ENCODE measurements at places on chromosomes 6 and 20.

GRCh38 chr20:48841875-48842529, 14.2 kb upstream of the PREX1 start:
- DNase-seq, result peak; percentile 97

GRCh38 chr6:79808921-79809320, 138.4 kb downstream of the ELOVL4 start:
- no peak for DNase-seq

- DNase-seq, result no peak
Observed at GRCh38 chr6:157273756-157274470, 49.4 kb downstream of the TMEM242 start.

- DNase-seq, result no peak
Observed at GRCh38 chr6:83589076-83589475, 76.7 kb downstream of the PRSS35 start.

DNA sequence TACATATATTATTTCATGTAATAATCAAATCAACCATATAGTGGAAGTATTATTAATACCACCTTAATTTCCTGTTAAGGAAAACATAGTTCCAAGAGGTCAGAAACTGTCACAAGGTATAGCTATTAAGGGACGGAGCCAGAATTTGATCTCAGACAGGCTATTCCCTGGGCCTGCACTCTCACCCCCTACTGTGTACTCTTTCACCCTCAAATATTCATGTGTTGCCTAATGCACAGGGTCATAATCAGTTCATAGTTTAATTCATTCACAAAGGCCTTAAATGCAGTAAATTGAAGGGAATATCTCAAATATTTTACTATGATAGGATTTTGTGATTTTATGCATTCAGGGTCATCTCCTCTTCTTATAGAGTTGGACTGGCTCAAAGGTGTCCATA, 67.2 kb upstream of the IFNGR1 start:
- DNase-seq, result no peak

- no peak for DNase-seq
Observed at GRCh38 chr20:40915756-40916155, 112.9 kb upstream of the TOP1 start.

DNA sequence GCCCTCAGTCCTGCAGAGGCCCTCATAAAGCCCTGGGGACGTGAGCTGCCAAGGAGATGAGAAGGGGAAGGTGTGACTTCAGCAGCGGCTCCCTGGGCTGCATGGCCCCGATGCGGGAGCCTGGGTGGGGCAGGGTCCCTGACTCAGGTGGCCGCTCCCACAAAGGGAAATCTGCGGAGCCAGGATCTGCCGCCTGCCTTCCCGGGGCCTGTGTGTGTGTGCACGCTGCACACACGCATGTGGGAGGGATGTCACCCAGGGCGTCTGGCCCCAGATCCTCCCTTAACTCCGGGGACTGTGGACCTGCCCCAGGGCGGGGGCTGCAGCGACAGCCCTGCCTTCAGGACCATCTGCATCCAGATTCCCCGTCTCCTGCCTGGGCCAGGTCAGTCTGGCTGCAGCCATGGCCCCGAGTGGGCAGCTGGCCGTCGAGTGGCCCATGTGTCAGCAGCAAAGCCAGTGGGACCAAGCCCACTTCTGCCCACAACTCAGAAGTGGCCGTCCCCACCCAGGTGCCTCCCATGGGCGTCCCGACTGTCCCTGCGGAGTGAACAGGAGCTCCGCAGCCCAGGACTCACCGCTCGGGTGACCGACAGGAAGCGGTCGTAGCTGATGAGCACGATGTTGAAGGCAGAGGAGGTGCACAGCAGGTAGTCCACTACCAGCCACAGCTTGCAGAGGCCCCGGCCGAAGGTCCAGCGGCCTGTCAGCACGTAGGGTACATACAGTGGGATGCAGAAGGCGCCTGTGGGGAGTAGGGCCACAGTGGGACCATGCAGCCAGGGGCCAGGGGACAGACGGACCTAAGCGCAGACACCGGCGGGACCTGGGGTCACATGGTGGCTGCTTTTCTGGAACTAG, 1.9 kb downstream of the HRH3 start:
- DNase-seq, result no peak

- no peak for DNase-seq
Observed at GRCh38 chr6:163432300-163432699, 17.8 kb downstream of the QKI start.

GRCh38 chr6:44967481-44967880, 360.6 kb upstream of the RUNX2 start:
- no peak for DNase-seq

GRCh38 chr6:81734500-81735150, 17.9 kb downstream of the TENT5A start:
- DNase-seq, result no peak

- no peak for DNase-seq
Observed at GRCh38 chr20:43102394-43102793, 87.3 kb downstream of the PTPRT start.

- no peak for DNase-seq
Observed at GRCh38 chr6:156513504-156513903, 263.7 kb upstream of the ARID1B start.

- DNase-seq, result no peak
Observed at GRCh38 chr20:13718171-13718570, 66.5 kb downstream of the ESF1 start.

- DNase-seq, result no peak
Observed at GRCh38 chr6:144215402-144215931, 65.2 kb downstream of the STX11 start.

DNA sequence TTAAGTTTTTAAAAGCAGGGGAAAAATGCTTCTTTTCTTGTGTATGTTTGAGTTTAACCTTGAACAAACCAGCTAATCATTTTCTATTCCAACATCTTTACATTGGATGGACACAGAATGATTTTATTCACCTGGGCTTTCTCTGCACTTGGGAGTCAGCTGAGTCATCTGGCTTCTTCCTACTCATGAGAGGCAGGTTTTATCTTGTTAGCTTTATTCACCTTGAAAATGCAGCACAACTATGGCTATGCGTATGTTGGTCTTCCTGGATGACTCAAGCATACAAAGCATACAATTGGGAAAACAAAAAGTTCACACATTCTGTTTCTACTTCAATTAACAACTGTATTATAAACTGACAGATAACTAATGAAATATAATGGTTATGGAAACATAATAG, 737.7 kb downstream of the FRK start:
- no peak for DNase-seq

DNA sequence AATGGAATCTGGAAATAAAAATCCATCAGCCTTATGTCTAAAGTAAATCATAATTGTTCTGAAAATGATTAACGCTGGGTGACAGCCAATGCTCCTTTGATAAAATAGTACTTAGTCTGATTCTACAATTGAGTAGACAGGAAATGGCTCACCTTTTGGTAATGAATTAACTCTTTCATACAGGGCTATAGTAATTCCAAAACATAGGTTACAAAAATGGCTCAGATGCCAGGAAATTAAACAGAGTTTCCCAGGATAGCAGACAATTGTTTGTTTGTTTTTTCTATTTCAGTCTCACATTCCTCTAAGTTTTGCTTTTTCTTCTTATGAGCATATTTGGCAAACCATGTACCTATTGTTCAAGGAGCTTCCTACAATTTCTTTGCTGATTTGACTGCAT, 257.2 kb upstream of the EPHA7 start:
- DNase-seq, result no peak

DNA sequence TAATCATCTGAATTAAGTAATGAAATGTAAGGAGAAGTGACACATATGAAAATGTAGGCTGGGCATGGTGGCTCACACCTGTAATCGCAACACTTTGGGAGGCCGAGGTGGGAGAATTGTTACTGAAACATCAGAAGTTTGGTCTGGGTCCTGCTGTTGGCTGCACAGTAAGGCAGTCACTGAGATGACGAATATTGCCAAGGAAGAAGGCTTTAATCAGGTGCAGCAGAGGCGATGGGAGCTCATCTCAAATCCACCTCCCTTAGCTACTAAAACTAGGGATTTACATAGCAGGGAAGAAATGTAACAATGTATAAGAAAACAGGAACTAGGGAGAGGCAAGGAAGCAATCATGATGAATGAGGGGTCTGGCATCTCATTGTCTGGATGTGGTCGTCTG, 50.1 kb downstream of the RBM24 start:
- DNase-seq, result no peak

DNA sequence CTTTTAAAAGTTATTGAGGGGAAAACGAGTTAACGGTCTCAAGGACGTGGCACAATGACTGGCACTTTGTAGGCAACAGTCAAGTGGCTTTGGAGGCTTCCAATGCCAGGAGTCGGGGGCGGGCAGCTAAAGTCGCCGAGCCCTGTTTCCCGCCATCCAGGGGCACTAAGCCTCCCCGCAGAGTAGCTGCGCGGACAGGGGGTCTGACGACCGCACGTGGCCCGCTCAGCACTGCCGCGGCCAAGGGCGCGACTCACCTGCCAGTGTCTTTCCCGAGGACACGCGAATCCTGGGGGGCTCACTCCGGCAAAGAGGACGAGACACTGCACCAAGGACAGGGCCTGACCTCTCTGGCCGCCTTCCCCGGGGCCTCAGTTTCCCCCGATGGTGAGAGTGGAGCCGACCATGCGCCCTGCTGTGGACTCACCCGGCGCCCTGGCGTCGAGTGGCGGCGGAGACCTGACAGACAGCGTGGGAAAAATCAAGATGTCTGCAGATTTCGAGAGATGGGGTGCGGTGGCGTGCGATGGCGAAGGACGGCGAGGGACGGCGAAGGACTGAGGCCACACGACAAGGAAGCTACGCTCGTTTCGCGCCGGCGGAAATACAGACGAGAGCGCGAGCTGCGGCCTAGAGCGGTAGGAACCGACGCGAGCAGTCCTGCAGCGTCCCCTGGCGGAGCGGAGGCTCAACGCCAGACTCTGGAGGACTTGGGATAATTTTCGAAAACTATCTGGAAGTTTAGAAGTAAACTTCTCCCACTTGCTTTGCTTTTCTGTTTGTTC, at the start of gene SNHG17:
Gene SNHG17, minus strand, starts transcription at position 559 of the 785 bp plus-strand sequence.
- peak; percentile 83 for DNase-seq

DNA sequence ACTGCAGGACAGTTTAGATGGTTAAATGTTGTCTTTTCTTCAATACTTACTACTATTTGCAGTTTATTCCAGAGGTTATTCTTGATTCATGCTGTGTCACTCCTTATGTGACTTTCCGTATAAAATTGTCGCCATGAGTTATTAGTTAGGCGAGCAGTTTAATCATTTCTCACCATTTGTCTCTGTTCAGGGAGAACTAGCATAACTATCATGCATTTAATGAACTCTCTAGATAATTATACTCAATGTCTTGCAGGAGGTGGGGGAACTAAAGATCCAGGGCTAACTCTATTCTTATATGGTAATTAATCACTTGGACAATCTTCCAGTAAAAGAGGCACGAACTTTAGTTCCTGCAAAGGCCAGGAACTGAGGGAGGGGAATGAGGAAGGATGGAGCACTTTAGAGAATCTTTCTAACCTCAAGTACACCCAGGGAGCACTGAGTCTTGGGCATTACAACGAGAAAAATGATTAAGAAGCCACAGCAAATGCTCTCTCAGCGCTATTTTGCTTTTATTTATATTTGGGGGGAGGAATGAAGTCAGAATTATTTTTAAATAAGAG, 58.3 kb downstream of the IYD start:
- DNase-seq, result no peak

DNA sequence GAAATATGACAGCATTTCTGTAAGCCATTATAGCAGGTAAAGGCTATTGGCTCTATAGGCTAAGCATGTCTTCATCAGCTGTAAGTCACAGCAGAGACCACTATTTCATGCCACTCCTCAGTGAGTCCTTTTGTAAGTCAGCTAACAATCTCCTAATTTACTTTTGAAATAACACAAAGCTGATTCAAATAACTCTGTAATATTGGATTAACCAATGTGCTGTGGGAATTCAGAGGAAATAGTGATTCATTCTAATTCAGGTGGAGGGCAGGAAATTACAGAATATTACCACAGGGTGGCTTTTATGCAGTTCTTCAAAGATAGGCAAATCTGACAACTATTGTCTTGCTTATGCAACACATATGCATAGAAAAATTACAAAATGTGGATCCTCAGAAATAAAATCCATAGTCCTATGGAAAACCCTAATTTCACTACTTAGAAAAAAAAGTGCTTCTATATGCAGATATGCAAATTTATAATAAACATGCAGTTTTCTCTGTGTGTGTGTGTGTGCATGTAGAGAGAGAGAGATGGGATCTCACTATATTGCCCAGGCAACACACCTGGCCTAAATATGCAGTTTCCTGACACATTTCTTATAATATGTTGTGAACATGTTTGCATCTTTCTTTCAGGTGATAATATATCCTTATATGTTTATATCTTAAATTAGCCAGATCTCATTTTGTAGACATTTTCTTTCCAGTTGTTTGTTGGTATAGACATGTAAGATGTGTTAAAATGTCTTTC, 4.8 kb upstream of the SMIM28 start:
- DNase-seq, result no peak

GRCh38 chr20:18705910-18706309, 107.7 kb upstream of the SCP2D1 start:
- DNase-seq, result no peak

DNA sequence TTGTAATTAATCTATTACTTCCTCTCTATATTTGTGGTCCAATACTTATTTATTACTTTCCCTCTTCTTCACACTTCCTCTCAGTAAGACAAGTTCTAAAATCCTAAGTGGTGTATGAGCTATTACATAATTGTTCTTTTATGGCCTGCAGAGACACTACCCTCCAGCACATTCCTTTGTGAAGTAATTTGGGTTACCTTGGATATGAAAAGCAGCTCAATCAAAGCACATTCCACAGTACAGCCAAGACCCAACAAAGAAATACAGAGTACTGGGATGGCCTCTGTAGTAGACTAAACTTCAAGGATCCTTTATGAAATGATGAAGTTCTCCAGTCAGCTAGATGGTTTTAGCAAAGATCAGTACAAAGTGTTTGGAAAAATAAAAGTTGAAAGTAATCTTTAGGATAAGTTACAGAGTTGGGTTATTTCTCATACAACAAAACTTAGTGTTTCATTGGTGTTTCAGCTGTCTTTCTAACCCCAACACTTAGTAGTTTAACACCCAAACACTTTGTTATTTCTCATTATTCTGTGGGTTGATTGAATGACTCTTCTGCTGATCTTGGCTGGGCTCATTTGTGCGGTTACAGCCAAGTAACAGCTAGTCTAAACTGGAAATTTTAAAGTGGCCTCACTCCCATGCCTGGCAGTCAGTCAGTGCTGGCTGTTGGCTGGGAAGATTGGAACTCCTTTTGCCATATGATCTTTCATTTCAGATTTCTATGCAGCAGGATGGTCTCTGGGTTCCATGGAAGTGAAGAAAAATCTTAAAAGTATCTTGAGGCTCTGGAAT, 161.5 kb upstream of the POU3F2 start:
- no peak for DNase-seq

GRCh38 chr6:1395941-1396908, 6.8 kb downstream of the FOXF2 start:
- DNase-seq, result no peak

Measured in Caki2 (cell line).